Eye (tissue), 1 donor: ENCODE measurements at places on chromosomes 11 and 22.

DNA sequence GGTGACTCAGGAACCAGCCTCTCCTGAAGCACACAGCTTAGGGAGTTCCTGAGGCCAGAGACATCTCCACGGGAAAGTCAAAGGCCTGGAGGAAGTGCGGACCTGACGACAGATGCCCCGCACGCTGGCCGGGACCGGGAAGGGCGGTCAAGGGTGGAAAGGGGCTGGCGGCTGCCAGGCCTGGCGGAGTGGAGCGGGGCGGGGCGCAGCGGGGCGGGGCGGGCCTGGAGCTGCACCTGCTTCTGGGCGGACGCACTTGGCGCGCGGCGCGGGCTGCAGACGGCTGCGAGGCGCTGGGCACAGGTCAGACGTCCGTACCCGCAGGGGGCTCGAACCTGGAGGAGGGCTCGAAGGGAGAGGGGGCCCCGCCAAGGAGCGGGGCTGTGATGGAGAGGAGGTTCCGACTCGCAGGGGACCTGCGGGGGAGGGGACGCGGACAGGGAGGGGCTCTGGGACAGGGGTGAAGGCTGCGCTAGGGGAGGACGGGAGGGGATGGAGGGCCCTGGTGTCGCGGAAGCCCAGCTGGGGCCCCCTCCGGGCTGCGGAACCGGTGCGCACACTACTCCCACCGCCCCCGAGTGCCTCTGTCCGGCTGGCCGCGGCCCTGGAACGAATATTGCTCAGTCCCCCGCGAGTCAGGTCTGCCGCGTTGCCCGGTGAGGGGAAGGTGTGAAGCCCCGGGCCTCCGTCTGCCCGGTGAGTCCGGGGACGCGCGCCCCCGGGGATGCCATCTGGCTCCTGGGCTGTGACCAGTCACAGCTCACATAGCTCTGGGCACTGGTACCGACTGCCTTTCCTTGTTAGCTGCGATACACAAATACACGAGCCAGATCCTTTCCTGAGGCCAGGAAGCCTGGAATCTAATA lies at the start of gene TMEM45B:
TMEM45B (plus strand) TSS at position 253 of the 866 bp plus-strand sequence. CDS start 36,635 bp downstream, outside the sequence.
- DNase-seq: peak; percentile 69

GRCh38 chr11:115674176-115674936 lies 170.1 kb upstream of the CADM1 start:
- peak; percentile 89 for DNase-seq

DNA sequence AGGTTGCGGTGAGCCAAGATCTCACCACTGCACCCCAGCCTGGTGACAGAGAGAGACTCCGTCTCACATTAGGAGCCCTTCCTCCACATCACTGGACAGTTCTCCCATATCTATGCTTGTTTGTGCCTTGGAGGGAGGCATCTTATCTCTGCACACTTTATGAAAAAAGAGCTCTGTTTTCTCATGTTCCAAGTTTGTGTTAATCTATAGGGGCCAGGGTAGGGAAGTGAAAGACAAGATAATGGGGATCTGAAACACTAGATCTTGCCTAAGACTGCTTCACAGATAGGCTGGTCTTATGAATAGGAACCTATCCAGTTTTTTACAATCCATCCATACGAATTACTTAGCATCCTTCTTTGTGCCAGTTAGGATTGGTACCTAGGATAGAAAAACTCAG lies 17.1 kb downstream of the OR6Q1 start:
- no peak for DNase-seq

DNA sequence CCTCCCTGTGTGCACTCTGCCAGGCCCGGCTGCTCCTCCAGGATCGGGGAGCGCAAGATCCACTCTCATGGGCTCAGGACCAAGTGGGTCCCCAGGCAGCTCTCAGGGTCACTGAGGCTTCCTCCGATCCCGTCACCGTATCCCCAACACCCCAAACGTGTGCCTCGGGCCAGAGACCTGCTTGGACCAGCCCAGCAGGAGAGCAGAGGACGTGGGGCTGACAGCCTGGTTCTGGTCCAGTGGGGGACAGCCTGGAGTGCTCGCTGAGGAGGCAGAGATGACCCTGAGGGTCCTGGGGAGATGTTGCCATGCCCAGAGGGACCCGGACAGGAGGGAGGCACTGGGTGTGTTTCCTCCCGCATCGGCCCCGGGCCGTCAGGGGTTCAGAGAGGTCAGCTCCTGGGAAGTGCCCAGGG lies 1402.6 kb downstream of the BRD1 start:
- no peak for DNase-seq

DNA sequence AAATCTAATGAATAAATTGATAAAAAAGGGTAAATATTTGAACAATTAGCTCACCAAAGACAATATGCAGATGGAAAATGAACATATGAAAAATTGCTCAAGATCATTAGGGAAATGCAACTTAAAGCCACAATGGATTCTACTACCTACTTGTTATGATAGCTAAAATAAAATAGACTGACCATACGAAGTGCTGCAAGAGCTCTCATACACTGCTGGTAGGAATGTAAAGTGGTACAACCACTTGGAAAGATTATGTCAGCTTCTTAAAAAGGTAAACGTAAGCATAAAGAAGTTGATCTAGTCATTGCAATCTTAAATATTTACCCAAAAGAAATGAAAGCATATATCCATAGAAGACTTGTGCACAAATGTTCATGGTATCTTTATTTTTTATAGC lies 504.2 kb upstream of the ARHGAP42 start:
- no peak for DNase-seq

- no peak for DNase-seq
Measured at GRCh38 chr11:132457445-132457844, 1074.9 kb downstream of the OPCML start.

DNA sequence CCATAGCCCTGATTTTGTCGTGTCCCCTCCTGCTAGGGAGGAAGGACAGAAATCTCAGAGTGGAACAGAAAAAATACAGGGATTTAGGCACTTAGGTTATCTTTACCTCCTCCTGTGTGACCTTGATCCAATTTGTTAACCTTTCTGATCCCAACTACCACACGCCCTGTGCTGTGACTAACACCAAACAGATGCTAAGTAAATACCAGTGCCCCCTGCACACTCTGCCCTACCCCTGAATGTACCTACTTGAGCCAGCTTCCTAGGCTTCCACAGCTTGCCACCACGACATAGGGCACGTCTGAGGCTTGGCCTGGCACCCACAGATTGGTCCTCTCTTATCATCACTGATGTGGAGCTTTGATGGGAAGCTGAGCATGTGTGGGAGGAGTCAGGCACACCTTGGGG lies 9.2 kb downstream of the MYO18B start:
- no peak for DNase-seq

- peak; percentile 94 for DNase-seq
Measured at GRCh38 chr11:63837027-63837688, 1.8 kb upstream of the MARK2 start.

GRCh38 chr11:26348776-26349175 lies 16.8 kb downstream of the ANO3 start:
- no peak for DNase-seq

GRCh38 chr11:76799066-76799804 lies 16.1 kb downstream of the TSKU start:
- peak; percentile 88 for DNase-seq

DNA sequence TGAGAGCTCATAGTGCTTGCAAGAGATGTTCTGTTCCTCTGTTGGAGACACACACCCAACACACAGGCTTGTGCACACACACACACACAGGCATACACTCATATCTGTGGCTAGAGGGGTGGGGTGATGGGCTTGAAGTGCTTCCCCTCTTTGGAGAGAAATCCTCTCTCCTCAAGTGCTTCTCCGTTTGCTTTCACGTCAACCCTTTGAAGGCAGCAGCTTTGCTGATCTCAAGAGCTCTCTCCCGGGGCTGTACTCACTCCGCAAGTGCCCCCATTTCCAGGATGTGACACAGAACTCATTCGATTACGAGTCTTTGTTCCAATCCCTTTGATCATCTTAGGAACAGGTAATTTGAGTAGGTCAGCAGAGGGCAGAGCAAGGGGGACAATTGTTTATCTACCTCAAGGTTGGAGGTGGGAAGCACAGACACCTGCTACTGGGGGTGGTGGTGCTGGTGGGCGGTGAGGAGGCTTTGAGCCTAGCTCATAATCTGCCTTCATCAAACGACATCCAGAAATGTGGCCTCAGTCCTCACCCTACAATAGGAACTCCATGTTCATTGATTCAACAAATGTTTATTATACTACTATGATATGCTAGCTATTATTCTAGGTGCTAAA lies 529.8 kb upstream of the CADM1 start:
- no peak for DNase-seq

GRCh38 chr11:86486261-86487030 lies 111.8 kb downstream of the CCDC81 start:
- peak; percentile 68 for DNase-seq

DNA sequence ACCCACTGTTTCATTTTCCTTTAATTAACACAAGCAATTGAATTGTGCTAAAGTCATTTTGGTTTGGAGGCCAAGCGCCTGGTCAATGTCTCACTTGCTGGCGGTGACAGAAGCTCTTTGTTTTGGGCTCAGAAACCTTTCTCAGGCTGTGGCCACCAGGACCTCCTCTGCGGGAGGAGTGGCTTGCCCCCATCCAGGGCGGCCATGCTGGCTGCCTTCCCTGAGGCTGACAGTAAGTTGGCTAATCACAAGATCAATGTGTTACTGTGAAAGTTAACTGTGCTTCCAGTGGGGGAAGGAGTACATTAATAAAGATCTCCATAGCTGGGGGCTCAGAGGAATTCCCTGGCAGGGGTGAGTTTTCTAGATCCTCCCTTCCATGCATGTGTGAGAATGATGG lies 1074.5 kb downstream of the NTM start:
- DNase-seq: no peak

GRCh38 chr11:120217941-120218694 lies 7.3 kb downstream of the OAF start:
- peak; percentile 47 for DNase-seq

DNA sequence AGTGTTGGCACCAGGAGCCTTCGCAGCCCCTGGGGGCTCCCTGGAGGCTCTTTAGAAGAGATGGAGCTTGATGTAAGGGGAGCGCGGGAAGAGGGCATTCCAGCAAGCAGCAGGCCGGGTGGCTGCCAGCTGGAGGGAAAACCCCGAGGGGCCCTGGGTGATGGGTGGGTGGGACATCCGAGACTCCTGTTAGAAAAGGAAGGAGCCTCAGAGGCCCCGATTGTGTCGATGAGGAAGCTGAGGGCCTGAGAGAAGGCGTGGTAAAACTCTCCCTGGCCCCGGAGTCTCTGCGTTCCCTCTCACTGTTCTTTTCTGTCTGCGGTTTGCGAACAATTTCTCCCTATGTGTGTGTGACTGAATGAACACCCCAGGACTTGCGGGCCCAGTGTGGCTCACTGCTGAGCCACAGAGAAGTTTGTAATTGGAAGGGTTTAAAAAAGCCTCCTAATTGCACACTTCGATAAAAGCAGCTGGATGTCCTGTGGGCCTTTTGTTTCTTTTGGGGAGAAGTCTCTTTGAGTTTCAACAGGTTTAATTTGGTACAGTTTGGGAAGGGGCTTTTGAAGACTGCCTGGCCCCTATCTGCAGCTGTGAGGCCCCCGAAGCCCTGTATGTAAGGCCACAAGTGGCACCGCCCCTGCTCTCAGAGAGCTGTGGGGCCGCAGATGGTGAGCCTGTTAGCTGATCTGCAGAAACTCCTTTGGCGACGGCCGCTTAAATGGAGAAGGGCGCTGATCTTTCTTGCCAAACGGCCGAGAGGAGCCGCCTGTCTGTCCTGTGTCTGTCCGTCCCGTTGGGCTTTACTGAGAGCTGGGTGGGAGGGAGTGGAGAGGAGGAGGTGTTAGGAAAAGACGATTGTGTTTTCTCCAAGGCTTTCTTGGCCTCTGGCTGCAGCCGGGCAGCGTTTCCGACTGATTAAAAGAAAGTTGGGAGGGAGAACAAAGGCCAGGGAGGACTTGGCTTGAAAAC lies 2.0 kb downstream of the FBLN1 start:
- DNase-seq: peak; percentile 87

GRCh38 chr22:23289851-23290724 lies 109.8 kb downstream of the BCR start:
- peak; percentile 76 for DNase-seq

DNA sequence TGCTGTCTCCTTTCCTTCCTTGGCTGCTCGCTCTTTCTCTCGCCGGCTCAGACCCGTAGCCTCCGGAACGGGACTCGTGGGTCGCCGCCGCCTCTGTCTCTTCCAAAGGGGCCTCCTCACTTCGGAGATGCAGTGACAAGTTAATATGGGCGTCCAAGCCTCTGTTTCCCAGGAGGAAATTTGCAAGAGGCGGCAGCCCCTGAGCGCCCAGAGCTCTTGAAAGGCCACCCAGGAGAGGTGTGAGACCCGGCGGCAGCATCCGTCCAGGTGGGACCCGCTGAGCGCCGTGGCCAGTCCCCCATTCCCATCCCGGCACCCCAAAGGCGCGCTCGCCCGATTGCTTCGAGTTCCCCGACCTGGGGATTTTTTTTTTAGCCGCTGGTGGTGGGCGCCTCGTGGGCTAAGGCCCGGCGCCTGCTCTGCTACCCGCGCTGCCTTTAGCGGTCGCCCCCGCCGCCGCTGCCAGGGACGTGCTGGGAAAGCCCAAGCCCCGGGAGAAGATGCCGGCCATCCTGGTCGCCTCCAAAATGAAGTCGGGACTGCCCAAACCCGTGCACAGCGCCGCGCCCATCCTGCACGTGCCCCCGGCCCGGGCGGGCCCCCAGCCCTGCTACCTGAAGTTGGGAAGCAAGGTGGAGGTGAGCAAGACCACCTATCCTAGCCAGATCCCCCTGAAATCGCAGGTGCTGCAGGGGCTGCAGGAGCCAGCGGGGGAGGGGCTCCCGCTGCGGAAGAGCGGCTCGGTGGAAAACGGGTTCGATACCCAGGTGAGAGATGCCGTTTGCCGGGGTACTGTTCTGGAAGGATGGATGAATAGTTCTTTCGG lies 772 bp downstream of the NAV2 start:
- DNase-seq: peak; percentile 74

DNA sequence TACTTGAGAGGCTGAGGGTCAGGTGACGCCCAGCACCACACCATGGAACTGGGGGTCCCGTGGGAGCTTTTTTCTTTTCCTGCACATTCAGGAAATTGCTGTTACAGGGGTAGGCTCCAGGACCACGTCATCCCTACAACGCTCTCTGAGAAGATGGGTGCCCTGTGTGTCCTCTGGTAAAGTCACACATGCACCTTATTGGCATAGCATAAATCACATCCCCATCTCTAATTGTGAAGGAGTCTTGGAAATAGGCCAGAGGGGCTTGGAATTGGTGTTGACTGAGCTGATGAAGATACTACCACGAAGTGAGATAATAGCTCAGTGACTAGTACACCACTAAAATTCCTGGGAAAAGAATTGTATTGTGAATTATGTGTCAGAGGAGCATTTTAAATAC lies 57.6 kb downstream of the TNRC6B start:
- DNase-seq: no peak

GRCh38 chr22:50276143-50276542 lies 6.0 kb upstream of the MAPK11 start:
- peak; percentile 22 for DNase-seq
